EH (cell line): ENCODE measurements at places on chromosomes 1 and 21.

DNA sequence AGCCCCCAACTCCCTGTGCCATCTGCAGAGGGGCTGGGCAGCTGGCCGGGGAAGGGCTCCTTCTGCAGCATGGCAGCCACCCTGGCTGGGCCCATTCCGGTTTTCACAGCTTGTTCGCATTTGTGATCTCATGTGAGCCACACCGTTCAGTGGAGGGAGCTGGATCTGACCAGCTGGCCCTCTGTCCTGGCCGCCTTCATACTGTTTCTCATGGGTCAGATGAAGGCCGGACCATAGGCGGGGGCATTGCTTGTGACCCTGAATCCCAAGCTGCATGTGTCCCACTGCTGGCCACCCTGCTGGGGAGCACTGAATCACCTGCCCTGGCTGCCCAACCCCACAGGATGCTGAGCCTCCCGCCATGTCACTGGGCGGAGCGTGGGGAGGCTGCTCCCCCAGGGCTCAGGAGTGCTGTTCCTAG lies 36.4 kb upstream of the PRSS38 start:
- no peak for DNase-seq

DNA sequence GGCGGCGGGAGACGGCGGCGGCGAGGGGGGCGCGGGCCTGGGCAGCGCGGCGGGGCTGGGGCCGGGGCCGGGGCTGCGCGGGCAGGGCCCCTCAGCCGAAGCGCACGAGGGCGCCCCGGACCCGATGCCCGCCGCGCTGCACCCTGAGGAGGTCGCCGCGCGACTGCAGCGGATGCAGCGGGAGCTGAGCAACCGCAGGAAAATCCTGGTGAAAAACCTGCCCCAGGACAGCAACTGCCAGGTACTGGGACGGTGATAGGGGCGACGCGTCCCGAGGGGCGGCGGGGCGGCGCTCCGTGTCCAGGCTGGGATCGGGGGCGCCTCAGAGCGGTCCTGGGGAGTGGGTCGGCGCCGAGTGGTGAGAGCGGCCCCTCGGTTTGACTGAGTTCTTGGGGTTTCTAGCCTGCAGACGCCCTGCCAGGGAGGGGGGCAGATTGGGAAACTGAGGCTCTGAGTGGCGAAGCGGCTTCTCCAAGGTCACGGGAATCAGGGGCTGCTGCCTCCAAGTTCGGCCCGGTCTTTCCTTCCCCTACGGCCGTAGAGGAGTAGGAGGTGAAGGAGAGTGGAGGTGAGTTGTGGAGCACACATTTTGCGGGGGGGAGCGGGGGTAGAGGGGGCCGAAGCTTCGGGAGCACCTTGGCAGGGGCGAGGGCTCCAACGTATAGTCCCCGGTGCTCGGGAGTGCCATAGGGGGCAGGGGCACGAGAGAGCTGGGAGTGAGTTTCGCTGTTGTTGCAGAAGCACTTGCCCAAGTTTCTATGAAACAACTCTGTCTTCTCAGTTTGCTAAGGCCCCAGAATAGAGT lies 508 bp downstream of the RAVER2 start:
- peak; percentile 24 for DNase-seq

DNA sequence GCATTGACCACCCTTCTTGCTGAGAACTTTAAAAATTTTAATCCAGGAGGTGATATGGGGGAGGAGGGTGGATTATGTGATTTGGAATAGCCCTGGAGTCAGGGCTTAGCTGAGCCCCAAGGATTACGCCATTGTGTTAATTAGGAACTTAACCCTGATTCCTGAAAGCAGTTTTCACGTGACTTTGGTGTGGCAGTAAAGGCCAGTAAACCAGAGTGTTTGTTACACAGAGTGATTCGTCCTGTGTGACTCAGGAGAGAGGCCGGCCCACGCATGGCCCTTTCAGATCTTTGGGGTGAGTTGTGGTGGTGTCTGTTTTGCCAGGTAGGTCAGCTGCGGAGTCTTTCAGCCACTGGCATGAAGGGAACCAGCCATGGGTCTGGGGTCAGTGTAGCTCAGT lies 107.6 kb downstream of the NOS1AP start:
- DNase-seq, result peak; percentile 6

- DNase-seq, result no peak
These were observed 8.1 kb downstream of the AGL start for GRCh38 chr1:99858286-99858685.

GRCh38 chr1:97245682-97246081 lies 524.1 kb downstream of the PTBP2 start:
- DNase-seq, result peak; percentile 6

- no peak for DNase-seq
These were observed 941 bp downstream of the ELAVL4 start for GRCh38 chr1:50109647-50110075.

- no peak for DNase-seq
These were observed 27.0 kb downstream of the ALPL start for GRCh38 chr1:21536218-21536617.

DNA sequence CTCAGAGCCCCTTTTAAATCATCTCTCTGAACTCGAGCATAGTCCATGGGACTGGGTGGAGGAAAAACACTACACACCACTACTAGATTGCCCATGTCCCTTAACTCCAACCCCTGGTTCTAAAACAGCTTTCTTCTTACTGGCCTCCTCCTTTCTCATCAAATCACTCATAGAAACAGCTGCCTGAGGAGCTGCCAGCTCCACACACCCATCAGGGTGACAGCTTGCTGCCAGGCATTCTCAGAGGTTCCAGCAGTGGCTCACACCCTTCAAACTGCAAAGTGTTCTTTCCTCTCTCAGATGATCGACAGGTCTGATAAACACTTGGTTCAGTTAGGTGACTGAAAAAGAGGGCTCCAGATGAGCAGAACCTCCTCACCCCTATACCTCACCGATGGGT lies 543.0 kb upstream of the PLXNA2 start:
- DNase-seq, result no peak

DNA sequence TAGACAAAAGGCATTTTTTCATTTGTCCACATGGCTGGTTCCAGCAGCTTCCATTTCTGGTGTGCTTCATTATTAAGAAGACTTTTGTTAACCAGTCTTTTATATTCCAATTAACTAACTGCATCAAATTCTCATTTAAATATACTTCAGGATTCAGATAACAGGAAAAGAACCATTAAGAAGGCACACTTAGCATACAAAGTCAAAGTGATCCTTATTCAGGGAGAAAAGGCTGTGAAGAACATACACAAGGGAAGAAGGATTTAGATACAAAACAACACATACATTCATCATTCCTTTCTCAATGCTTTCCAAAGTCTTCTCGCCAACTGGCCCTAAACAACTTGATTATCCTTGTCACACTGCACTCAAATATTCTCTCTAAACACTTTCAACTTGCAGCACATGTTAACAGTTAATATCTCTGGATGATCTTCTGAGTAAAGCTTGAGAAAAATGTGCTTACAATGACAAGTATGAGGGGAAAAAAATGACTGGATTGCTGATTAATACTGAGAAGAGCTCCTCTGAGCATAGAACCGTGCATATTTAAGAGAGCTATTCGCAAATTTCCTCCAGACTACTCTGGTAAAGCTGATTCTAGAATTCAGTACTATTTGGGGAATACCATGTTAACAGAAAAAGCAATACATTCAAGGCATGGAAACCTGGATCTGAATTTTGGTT lies 225.2 kb upstream of the TNR start:
- DNase-seq, result peak; percentile 84

- DNase-seq, result no peak
These were observed 19.7 kb downstream of the CFAP410 start for GRCh38 chr21:44319407-44320065.

- DNase-seq, result peak; percentile 36
These were observed 295.3 kb upstream of the LYPLAL1 start for GRCh38 chr1:218878369-218878768.

- no peak for DNase-seq
These were observed 2.3 kb upstream of the ACTA1 start for GRCh38 chr1:229436201-229436600.

DNA sequence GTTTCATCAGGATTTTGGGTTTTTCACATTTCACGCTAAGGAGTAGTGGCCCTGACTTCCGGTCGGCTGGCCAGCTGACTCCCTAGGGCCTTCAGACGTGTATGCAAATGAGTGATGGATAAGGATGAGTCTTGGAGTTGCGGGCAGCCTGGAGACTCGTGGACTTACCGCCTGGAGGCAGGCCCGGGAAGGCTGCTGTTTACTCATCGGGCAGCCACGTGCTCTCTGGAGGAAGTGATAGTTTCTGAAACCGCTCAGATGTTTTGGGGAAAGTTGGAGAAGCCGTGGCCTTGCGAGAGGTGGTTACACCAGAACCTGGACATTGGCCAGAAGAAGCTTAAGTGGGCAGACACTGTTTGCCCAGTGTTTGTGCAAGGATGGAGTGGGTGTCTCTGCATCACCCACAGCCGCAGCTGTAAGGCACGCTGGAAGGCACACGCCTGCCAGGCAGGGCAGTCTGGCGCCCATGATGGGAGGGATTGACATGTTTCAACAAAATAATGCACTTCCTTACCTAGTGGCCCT lies 23.1 kb upstream of the TNFRSF1B start:
- DNase-seq, result peak; percentile 97

GRCh38 chr1:32014199-32014947 lies 705 bp downstream of the KHDRBS1 start:
- DNase-seq, result peak; percentile 65

- peak; percentile 7 for DNase-seq
These were observed 82.0 kb downstream of the OLFML3 start for GRCh38 chr1:114061121-114061830.

DNA sequence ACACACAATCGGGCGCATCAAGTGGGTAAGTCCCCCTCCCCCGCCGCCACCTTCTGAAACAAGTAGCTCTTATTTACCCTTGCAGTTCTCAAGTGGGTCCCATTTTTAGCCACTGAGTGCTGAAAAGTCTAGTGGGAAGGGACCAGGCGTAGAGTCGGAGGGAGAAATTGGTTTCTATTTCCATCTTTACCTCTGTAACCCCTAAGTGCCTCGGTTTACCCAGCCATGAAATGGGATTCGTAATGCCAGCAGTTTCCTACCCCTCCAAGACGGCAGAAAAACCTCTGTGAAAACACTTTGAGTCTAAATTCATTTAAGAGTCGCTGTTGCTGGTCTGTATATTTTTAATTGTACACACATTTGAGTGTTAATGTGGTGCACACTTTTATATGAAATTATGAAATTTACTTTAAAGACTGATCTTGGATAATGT lies 928 bp downstream of the TLCD4 start:
- DNase-seq, result no peak

- DNase-seq, result no peak
These were observed 12.8 kb downstream of the TNNI3K start for GRCh38 chr1:74247881-74248528.

DNA sequence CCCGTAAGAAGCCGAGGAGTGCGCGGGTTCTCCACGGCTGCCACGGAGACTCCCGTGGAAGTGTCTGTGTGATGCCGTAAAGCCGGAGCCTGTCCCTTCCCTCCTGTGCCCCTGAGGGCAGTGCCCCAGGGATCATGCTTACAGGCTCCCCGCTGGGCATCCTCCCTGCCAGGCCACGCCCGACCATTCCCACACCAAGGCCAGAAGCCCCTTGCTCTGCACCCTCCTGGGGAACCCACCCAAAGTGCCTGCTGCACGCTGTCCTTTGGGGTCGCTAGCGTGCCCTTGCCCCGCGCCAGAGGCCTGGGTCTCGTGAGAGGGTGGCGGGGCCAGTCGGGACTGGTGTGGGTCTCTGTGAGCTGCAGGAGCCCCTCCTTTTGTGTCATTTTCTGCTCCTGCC lies 228.5 kb upstream of the C1orf174 start:
- DNase-seq, result no peak

GRCh38 chr1:113811888-113812660 lies at the start of gene RSBN1:
TSS of gene RSBN1 (minus strand) at chr1:113812476. CDS start at chr1:113812412, 64 bp downstream.
- peak; percentile 100 for DNase-seq

DNA sequence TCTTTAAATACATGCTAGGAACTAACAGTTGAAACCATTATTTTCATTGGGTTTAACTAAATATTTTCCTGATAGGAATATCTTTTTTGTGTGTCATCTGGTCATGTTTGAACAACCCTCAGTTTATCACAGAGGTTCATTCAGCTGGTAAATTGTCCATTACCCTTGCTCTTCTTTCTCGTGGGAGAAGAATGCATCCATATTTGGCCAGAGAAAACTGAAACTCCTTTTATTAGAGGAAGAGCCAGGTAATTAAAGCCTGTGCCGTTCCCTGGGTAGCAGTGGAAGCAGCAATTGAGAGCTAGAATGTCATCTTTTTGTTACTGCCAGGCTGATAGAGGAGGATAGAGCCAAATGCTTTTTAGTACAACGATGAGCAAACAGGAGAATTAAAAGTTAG lies 587.2 kb upstream of the ZRANB2 start:
- DNase-seq, result peak; percentile 40

GRCh38 chr1:10693497-10694273 lies 102.8 kb downstream of the CASZ1 start:
- DNase-seq, result peak; percentile 40

GRCh38 chr1:36432616-36433015 lies 17.6 kb downstream of the OSCP1 start:
- no peak for DNase-seq

GRCh38 chr1:205370780-205371179 lies 14.1 kb upstream of the KLHDC8A start:
- DNase-seq, result no peak

DNA sequence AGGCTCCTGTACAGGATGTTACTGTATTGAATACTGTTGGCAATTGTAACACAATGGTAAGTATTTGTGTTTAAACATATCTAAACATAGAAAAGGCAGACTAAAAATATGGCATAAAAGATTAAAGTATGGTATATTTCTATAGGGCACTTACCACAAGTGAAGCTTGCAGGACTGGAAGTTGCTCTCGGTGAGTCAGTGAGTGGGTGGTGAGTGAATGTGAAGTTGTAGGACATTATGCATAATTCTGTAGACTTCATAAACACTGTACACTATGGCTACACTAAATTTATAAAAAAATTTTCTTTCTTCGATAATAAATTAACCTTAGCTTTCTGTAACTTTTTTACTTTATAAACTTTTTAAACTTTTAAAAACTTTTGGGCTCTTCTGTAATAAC lies 13.7 kb upstream of the TRIM62 start:
- DNase-seq, result no peak

DNA sequence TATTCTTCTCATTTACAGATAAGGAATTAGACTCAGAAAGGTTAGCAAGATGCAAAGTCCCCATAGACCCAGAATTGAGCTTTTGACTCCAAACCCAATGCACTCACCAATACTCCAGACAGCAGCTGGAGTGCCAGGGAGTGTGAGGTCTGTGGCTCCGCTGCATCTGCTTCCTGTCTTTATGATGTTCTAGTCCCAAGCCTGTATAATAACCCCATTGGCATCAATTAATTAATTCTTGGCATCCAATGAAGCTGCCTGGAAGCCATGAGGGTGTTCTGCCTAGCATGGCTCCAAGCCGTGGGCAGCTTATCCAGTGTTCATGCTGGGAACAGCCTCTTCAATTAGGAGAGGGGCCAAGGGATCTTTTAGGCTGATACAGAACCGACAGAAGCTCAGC lies 188.7 kb downstream of the GIPC2 start:
- no peak for DNase-seq

- DNase-seq, result no peak
These were observed 22.9 kb upstream of the PLA2G5 start for GRCh38 chr1:20047096-20047495.
